ENCODE measurements at places on chromosomes 7 and 10.

GRCh38 chr10:108180878-108181277 lies 1016.4 kb upstream of the SORCS1 start:
- no peak for DNase-seq

DNA sequence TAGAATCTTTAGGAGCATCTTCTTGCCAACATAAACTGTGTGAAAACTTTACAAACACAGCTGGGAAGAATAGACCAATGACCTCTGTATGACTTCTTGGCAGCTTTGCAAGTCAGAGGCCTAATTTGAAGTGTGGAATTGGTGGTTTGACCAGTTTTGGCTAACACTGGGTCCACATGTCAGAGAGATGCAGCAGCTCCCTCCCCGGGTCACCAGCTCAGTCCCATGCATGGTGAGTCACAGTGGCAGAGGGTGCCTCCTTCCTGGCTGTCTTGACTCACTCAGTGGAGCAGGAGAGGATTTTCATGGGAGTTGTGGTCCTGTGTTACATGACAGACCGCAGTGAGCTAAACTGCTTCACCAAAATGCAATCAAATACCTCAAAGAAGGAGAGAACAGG lies 8.2 kb upstream of the STARD3NL start:
- DNase-seq = peak; percentile 43

- peak; percentile 64 for DNase-seq
Measured at GRCh38 chr10:102675666-102676533, 31.6 kb downstream of the TRIM8 start.

- DNase-seq = no peak
Measured at GRCh38 chr10:110163841-110164240, 43.6 kb upstream of the MXI1 start.

GRCh38 chr7:45711161-45711490 lies 137.0 kb downstream of the ADCY1 start:
- no peak for DNase-seq

- no peak for DNase-seq
Measured at GRCh38 chr10:116059320-116059719, 213.7 kb downstream of the GFRA1 start.

DNA sequence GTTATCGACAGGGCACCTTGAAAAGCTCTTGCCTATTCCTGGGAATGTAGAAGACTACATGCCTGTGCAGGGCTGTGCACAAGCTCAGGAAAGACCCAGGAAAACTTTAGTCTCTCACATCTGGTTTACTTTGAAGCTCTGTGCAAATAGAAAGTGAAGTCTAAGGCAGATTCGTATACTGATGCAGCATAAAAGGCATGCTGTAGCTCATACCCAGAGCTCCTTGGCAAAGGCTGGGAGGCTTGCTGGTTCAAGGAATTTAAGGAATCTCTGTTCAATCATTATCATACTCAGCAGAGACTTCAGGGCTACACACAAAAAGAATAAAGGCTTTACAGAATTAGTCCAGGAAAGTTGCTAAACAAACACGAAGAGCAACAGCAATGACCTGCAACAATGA lies 192.0 kb downstream of the OTUD1 start:
- no peak for DNase-seq

GRCh38 chr7:50768485-50769474 lies 13.9 kb downstream of the GRB10 start:
- no peak for DNase-seq

DNA sequence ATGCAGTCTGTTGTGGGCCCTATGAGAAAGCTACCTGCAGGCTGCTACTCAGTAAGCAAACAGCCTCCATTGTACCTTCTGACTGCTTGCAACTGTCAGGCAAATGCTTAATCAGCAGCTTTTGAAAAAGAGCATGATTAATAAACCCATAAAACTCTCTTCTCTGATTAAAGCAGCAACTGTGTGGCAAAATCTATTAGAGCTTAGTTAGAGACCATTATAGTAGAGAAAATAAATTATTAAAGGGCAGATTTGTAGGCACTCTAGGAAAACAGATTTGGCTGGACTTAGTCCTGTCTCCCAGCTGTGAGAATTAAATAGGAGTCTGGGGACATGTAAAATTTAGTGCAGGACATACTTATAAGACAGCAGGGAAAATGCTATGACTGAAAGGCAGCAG lies 132.5 kb upstream of the WNT16 start:
- DNase-seq = no peak
